ENCODE measurements at places on chromosomes 6 and 20. TPM values are rescaled to one million over a fixed set of nuclear protein-coding genes. Genes with fewer than 3 reads are reported as not detected.

The FOXA2 gene
- 14.4 TPM for total RNA-seq

The RAB44 gene
- not detected for total RNA-seq

The FAM184A gene
- total RNA-seq = 4.4 TPM

The UBE2C gene
- 304 TPM for total RNA-seq

The SLC32A1 gene
- total RNA-seq = not detected

The OPRL1 gene
- 7.4 TPM for total RNA-seq

The IP6K3 gene
- not detected for total RNA-seq

The MYCT1 gene
- total RNA-seq = 0.55 TPM

The LY6G6D gene
- total RNA-seq = not detected

DNA sequence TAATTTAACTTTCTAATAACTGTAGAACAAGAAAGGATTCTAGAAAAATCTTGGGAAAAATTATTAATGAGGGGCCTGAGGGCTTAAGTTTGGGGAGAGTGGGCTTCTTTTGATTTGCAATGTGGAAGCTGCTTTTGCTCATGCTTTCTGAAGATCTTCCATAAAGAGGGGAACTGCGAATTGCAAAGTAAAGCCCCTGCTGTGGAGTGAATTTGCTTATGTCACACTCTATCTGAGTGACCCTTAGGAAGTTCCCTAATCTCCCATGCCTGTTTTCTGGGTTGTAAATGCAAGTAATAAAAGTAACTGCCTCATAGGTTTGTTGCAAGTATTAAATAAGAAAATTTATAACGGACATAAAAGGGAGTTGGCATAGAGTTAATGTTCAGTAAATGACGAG lies 301.2 kb downstream of the PLCB1 start:
- DNase-seq = no peak

DNA sequence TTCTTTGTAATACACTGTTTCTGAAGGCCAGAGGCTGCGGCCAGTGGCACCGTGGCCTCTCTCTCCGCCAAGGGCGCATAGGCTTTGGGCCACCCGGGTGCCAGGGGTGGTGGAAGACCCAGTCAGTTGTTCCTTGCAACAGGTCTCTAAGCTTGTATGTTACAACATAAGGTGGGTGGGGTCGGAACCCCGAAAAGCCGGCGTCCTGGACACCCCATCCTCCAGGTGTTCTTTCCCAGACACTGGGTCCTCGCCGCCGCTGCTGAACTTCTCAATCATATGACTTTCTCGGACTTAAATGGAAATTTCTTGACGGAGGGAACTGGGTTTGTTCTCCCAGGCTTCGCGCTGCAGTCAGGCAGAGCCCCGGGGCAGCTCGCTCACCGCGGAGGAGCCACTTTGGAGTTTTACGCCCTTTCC lies 983 bp upstream of the KCNQ5 start:
- DNase-seq = no peak

- DNase-seq = no peak
Measured at GRCh38 chr6:48048451-48049146, 62.4 kb downstream of the PTCHD4 start.

GRCh38 chr6:90227673-90228072 lies 69.0 kb downstream of the BACH2 start:
- no peak for DNase-seq

GRCh38 chr20:23508449-23509229 lies 17.7 kb downstream of the CST8 start:
- no peak for DNase-seq

GRCh38 chr6:22042706-22043105 lies 254.1 kb downstream of the PRL start:
- no peak for DNase-seq

DNA sequence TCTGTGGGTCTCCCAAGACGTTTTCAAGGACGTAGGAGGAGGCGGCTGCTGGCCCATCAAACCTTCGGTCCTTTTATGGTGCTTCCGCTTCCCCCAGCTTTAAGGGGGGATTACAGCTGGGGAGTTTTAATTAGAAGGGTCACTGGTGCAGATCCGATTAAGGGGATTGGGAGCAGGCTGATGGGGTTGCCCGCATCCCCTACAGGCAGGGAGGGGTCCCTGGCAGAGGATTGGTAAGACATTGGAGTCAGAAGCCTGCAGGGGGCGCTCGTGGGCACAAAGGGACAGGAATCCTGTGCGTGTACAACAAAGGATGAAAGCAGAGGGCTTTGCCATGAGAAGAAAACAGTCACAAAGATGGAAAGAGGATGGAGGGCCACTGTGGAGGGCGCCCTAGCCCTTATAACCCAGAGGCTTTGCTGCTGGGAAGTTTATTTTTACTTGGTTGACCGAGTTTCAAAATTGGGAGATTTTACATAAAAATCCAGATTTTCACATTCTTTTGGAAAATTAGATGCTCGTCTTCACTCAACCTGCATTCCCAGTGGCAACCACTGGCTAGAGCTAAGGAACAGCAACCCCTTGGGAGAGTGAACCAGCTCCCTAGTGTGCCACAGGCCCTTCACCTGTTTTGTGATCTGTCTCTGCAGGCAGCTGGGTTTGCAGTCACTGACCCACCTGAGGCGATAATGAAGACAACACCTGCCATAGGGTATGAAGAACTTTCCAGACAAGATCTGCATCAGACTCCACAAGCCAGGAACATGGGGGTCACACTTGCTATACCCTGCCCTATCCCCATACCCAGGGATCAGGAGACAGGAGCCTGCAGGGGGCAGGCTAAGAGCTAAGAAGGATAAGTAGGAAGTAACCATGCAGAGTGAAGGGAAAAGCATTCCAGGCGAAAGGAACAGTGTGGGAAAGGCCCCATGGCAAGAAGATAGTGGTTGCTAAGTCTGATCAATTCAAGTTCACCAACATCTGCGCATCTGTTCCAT lies 97.7 kb downstream of the KCNB1 start:
- DNase-seq = peak; percentile 76

DNA sequence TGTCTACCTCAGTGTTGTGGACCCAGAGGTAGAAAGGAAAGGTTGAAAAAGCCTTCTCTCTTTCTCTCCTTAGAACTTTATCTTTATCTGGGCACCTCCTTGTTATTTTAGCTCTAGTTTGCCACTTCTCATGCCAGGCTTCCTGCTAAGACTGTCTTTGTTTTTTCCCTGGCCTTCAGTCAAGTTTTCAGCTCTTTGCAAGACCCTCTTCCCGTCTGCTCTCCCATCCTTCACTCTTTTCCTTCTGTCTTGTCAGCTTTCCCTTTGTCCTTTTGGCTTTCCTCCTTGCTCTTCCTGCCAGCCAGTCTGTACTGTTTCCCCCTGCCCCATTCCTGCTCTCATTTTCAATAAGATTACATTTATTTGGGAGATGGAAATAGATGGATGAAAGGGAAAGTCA lies 86.8 kb upstream of the CCN6 start:
- no peak for DNase-seq

DNA sequence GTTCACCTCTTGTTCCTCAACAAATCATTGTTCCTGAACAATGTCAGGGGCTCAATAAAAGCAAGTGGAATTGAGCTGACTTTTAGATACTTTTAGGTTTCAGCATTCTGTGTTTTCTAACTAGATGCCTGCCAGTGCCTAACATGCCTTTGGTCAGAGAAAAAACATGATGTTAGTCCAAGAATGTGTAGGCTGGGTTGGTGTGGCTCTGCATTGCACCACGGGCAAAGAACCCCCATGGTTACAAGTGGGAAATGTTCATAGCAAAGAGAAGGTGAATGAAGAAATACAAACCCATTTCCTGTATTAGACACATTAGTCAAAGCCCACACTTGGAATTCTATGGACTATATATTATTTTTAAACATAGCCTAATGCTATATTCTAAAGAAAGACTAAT lies 193.3 kb downstream of the TMEM200A start:
- DNase-seq = no peak

- no peak for DNase-seq
Measured at GRCh38 chr20:32480371-32481241, 104.5 kb downstream of the NOL4L start.

DNA sequence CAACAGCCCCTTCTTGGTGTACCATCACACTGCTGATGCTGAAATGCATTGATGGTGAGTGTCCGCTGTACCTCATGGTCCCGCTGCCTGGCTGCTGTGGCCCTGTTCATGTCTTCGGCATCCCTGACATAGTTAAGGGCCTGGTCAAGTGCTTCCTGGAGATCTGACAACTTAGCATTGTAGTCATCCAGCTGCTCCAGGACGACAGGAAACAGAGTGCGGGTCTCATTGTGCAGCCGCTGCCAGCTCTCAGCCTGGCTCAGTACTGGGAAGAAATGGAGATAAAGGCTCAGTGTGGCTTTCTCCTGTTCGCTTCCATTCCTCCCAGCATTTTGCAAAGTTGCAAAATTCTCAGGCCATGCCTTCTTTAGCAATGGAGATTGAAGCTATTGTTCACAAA lies 81.8 kb downstream of the LAMA4 start:
- no peak for DNase-seq

DNA sequence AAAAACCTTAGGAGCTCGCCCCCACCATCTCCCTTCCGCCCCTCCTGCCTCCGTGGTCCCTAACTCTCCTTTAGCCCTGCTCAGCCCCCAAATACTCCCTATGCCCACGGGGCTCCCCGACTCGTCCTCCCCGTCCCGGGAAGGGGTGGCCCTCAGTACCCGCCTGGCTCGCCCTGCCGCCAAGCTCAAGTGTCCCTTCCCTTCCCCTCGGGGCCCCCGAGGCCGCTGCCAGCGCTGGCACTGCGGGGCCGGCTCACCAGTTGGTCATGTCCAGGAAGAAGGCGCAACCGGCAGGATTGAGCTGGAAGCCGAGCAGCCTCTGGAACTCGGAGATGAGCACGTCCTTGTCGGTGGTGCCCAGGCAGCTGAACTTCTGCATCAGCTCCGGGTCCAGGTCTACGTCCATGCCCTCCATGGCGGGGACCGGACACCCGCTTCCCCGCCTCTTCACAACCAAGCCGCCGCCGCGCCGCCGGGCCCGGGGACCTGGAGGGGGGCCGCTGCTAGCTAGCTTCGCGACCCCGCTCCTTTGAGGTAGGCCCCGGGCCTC lies 303 bp downstream of the ILRUN start:
- peak; percentile 24 for DNase-seq

DNA sequence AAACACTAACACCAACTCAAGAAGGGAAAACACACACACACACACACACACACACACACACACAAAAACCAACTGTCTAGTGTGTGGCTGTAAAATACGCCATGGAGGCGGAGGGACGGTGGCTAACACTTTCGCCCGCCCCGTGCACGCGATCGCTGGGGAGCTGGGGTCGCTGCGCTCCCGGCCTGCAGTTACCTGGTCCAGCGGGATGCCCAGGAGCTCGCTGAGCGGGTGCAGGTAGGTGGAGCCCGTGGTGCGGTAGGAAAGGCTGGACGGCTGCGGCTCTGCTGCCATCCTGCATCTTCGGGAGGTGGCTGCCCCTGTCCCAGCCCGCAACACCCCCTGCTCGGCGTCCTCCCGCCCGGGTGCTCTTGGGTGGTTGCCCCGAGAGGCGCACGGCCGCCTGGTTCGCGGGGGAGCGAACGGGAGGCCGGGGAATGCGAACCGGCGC lies 303 bp downstream of the MBOAT1 start:
- peak; percentile 49 for DNase-seq

DNA sequence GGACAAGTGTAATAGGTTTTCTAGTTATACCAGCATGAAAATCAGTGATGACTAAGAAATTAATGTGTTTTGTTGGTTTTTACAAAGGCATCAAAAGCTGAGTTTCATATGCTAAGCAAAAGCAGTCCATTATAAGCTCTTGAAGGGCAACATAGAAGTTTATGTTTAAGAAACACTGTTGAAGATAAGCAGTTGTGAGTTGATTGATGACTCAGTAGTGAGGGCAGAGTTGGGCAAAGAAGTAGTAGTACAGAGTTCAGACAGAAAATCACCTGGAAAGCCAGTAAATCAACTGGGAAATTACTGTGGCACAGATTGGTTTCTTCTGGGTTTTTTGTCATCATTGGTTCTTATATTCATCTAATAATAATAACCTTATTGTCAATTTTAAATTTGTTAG lies 78.0 kb upstream of the SMIM8 start:
- DNase-seq = no peak
